ENCODE measurements at places on chromosomes 7 and 10.
A peak's percentile ranks its signal among the peaks of the same experiment; 100 is the strongest.

GRCh38 chr10:114867365-114867764 lies 45.8 kb downstream of the FHIP2A start:
- DNase-seq = no peak

- no peak for DNase-seq
Observed at GRCh38 chr7:95395755-95396135, 430 bp downstream of the PON3 start.

- DNase-seq = no peak
Observed at GRCh38 chr7:111362506-111363054, 199.7 kb downstream of the IMMP2L start.

DNA sequence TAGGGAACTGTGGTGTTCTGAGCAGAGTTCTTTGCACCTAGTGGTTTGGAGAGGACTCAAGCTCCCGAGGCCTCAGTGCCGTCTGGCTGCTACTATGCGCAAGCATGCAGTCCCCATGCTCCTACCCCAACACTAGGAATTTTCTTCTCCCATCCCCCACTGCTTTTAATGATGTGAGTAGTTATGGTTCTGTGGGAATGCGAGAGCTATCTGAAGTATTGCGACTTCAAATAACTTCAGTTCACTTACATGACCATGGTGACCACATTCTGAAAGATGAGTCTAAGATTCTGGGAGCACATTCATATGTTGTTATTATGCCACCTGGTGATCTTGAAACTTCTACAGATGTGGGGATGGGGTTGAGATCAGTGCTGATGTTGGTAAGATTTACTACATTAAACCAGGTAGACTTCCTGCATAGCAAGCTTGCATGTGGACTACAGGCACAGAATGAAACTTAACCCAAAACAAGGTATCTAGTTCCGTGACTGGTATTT lies 24.6 kb downstream of the HTR5A start:
- no peak for DNase-seq

DNA sequence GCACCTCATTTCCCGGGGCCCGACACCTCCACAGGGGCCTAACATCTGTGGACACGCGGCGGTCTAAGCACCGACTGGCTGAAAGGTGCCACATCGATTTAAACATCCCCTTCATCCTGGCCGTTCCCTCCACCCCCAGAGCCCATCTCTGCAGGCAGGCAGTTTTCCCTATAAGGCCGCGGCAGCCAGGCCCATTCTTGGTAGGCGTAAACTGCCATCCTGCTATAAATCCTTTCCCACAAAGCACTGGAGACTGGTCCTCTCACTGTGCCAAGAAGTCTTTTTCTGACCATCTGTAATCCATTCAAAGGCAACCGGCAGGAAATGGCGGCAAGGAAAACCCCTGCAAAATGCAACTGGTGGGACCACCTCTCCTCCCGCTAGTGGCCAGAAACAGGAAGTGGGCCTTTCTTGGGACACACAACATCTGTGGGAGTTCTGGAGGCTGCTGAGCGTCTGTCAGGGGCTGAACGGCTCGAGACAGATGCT lies 22.4 kb downstream of the ATXN7L1 start:
- DNase-seq = no peak

DNA sequence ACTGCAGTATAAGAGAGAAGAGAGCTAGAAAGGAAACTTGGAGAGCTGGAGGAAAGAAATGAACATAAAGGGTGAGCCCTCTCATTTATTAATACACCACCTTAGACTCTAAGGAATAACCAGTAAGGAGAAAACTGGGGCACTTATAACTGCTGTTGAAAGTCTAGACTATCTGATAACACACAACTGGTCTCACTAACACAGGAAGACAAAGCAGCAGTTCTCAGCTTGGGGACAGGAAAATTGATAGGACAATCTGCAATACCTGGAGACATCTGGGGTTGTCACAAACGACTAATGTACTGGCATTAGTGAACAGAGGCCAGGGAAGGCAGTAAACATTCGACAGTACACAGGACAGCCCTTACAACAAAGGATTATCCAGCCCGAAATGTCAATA lies 6.8 kb downstream of the ELMO1 start:
- DNase-seq = no peak

GRCh38 chr7:134676743-134677142 lies 30.1 kb downstream of the BPGM start:
- DNase-seq = no peak

- no peak for DNase-seq
Observed at GRCh38 chr10:33174674-33175434, 159.6 kb downstream of the NRP1 start.

GRCh38 chr10:101812606-101813005 lies 5.6 kb downstream of the OGA start:
- no peak for DNase-seq

DNA sequence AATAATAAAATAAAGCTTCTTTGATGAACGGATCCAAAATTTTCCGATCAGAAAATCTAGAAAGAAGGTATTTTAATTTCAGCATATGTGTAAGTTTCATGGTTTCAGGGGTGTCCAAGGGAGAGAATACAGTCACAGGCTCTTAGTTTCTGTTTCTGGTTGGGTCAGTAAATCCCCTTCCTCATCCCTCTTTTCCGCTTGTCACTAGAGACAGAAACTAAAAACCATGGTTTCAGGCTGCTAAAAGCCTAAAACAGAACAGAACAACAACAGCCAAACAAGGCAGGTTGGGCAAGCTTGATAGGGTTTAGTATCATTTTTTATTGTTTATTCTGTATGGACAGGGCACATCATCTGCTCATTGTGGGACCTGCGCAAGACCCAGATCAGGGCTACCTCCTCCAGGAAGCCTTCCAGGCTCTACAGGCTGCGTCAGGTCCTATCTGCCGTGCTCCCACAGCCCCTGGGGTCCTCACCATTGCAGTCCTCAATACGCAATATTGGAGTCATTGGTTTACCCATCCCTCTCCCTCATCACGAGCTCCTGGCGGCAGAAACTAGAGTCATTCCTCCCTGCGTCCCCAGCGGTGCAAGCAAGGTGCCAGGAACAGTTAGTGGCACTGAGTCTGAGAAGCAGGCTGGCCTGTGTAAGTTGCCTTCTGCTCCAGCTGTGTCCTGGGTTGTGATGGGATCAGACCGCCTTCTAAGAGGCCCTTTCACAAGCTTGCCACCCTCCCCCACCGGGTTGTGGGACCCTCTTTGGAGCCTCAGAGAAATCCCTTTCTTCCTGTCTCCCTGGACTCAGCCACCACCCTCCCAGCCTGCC lies 70.2 kb upstream of the CUX1 start:
- no peak for DNase-seq

- DNase-seq = no peak
Observed at GRCh38 chr10:59179068-59179467, 2.6 kb downstream of the PHYHIPL start.

- no peak for DNase-seq
Observed at GRCh38 chr7:70384024-70384423, 747.9 kb upstream of the GALNT17 start.

DNA sequence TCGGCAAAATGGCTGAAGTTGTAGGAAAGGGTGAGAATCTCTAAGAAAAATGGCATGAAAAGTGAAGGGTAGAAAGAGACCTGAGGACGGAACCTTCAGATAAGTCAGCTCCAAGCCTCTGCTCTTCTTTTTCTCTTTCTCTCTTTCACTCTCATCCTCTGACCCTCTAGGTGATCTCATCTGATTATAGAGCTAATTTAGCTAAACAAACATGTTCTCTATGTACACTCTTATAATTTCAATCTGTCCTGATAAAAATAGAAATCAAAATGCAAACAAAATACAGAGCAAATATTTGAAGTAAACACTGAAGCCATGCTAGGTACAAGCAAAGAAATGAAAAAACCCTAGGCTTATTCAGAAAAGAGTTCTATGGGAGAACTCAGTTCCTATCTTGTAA lies 14.4 kb upstream of the CUBN start:
- no peak for DNase-seq

DNA sequence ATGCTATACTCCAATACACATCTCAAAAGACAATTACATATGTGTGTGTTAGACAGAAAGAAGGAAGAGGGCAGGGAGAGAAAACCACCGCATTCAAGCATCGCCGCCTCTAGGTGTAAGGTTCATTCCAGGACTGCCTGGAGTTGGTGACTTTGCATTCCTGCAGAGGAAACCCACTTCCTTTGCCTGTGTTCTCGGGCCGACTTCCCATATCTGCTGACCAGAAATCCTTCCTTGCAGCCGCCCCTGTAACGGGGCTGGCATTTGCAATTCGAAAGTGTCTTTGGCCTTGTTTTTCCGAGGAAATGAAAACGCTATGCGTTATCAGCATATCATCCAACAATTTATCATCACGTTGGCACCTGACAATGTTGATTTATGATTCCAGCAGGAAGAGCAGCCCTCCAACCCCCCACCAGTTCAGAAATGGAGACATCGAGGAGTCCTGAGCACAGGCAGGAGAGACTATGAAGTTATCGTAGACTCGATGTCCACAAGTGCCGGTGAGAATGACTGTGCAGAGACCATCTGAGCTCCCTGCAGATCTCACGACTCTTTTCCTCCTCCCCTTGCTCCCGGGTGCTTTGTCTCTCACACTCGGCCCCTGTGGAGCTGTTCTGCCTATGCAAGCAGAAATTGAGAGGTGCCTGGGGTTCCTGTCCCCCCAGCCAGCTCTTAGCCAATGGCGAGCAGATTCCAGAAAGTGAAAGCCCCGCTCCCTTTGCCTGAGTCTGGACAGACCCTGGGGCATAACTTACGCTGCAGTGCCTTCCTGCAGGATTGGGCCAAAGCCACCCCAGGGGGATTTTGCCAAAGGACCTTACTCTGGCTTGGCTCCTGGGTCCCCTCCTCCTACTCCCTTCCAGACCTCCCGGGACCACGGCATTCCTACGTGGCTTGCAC lies 68.9 kb upstream of the FOXK1 start:
- DNase-seq = peak; percentile 63

- peak; percentile 36 for DNase-seq
Observed at GRCh38 chr7:95335093-95335492, 10.8 kb upstream of the PON1 start.

GRCh38 chr7:31340603-31341002 lies at the start of gene NEUROD6:
NEUROD6 (minus strand) TSS chr7:31340726; CDS start chr7:31339268, 1,458 bp downstream.
- DNase-seq = no peak

GRCh38 chr10:29949411-29950011 lies 109.9 kb downstream of the JCAD start:
- DNase-seq = peak; percentile 13

GRCh38 chr10:67477868-67478267 lies 218.1 kb downstream of the CTNNA3 start:
- DNase-seq = no peak

- no peak for DNase-seq
Observed at GRCh38 chr10:77565590-77566023, 72.0 kb downstream of the KCNMA1 start.

DNA sequence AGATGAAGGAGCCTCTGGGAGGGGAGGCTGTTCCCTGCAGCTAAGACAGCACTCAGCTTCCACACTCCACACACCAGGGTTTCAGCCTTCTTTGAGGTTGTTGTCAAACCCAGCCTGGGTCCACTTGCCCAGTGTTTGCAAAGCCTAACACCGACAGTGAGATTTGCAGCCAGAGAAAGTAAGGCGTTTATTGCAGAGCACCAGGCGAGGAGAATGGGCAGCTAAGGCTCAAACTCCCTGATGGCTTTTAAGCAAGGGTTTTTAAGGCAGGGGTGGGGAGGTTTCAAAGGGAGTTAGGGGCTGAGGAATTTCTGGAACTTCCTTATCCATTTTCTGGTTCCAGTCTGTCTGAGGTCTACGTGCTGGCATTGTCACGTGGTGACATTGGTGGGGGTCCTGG lies 4.7 kb upstream of the ZNF775 start:
- no peak for DNase-seq

DNA sequence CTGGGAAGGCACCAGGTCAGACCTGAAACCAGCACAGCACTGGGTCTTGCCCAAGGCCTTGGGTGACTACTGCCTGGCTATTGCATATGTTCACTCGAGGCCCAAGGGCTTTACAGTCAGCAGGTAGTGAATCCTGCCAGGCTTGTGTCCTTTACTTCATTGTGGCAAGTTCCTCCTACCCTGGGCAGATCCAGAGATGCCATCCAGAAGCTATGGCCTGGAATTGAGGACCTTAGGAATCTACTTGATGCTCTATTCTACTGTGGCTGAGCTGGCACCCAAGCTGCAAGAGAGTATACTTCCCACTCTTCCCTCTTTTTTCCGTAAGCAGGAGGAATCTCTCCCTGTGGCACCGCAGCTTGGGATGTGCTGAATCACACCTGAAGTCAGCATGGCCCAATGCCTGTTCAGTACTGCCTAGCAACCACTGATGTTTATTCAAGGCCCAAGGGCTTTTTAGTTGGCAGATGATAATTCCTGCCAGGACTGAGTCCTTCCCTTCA lies 246.7 kb upstream of the CTBP2 start:
- DNase-seq = no peak

DNA sequence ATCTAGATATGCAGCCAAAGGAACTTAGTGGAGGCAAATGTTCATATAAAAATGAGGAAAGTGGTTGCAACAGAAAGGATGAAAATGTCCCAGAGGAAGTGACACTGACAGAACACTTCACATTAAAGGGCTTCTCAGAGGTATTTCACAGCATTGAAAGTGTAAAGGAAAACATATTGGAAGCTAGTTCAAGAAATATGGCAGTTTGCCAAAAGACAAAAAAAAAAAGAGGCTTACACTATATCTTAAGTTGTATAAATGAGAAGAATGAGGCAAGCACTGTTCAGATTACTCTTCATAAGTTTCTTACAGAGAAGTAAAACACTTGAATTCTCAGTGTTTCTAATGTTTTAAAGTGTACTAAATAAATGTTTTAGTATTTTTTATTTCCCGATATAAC lies 20.1 kb downstream of the RUNDC3B start:
- DNase-seq = no peak

- peak; percentile 43 for DNase-seq
Observed at GRCh38 chr10:102642736-102643335, 1.4 kb upstream of the TRIM8 start.

DNA sequence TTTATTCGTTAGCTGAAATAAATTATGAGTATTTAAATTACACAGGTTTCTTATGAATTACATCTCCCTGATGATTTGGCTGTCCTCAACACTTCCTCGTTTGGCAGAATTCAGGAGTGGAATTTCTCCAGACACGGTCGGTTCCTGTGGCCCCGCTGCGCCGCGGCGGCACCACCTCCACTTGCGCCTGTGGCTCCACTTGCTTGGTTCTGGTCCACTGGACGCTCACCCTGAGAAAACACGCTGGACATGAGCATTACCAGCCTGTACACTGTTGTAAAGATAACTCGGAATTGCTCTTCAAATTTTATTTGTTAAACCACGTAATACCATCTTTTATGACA lies 85.3 kb downstream of the ZNF33B start:
- DNase-seq = no peak

- no peak for DNase-seq
Observed at GRCh38 chr10:22932626-22933370, 4.9 kb downstream of the ARMC3 start.

DNA sequence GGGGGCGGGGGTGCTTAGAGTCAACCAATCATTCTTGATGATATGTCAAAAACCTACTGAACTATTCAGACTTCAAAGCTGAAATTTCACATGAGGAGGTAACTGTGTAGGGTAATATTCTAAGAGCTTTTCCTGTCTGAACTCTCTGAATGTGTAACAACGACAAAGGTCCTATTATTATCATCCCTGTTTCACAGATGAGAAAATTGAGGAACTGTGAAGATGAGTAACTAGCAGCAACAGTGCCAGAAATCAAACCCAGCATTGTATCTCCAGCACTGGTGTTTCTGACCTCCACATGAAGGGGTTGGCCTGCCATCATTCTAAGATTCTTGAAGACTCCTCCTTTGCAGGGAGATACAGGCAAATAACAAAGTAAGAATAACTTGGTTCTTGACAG lies 294.7 kb upstream of the AOAH start:
- DNase-seq = no peak

- DNase-seq = no peak
Observed at GRCh38 chr7:127844165-127844564, 187.1 kb downstream of the LRRC4 start.

GRCh38 chr7:102068846-102069245 lies 217.8 kb upstream of the SH2B2 start:
- no peak for DNase-seq
